Sigmoid colon (tissue), 7 donors: ENCODE measurements at places on chromosomes 6 and 20.

DNA sequence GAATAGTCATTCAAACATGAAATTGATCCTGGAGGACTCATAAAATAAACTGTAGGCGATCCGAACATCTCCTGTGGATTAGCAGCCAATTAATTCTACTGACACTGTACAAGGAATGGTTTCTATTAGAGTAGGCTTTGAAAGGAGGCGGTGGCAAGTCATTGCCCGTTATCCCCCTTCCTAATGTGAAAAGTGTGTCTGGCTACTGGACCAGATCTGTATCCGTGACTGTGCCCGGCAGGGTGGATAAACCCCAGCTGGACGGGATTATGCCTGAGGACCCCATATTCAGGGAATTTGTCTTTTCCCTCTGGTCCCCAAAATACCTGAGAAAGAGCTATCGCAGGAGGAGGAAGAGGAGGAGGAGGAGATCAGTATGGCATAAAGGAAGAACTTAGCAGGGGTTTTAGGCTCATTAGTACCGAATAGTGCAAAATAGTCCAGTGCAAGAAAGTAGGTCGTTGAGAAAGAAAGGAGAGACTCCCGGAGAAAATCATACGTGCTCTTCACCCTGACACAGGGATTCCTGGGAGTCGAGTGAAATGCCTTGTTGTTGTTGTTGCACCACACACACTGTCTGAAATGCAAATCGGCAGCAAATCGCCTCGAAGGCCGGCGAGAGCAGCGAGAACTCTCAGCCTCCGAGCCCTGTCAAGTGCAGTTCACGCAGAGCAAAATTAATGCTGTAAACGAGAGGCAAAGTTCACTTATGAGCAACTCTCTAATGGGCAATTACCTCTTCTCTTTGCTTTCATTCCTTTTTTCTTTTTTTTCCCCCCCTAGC is 178.9 kb upstream of the ARID1B start:
- DNase-seq = no peak

- no peak for DNase-seq
Observed at GRCh38 chr6:3456395-3456897, 404 bp downstream of the SLC22A23 start.

DNA sequence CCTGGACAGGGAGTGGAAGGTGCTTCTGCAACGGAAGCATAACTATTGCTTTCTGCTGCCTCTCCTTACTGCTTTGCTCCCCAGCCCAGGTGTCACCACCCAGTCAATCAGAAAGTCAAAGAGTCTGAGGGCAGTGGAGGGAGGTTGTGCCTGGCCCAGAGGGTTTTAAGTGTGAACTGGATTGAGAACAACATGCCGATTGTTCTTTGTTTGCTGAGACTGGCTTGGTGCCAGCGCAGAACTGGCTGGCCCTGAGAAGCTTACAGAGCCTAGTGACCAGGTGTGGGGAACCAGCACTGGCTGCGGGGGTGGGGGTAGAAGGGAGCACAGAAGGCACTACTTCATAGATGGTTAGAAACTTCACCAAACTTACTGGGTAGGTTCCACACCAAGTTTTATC is 31.1 kb upstream of the ENPP4 start:
- no peak for DNase-seq

DNA sequence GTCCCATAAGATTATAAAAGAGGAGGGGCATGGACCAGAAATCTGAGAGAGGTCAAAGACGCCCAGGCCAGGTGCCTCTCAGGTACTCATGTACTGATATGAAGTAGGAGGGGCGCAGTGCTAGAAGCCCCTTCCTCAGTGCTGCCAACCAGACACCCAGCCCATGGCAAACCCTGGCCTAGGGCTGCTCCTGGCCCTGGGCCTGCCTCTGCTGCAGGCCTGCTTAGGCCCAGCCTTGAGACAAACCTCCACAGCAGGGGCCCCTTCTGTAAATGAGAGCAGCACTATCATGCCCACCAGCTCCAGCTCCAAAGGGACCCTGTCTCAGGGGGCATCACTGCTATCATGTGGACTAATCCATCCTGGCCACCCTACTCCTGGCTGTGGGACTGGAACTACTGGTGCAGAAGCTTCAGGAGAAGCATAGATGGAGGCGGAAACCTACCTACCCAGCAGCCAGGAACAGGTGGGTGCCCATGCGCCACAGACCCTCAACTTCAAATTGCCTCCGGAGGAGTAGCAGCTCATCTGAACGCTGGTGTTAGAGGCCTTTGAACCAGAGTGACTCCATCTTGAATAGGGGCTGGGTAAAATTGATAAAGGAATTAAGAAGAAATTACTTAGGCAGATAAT is 72.4 kb upstream of the LGSN start:
- DNase-seq = no peak
